Activated T-helper 1 cell treated with anti-CD3 and anti-CD28 coated beads, Interleukin-12 subunit alpha, Interleukin-12 subunit beta, Interleukin-2, Interleukin-4 antibody, amounts not matched to agents 30 ng/mL and 10 ng/mL and 1 ng/mL, durations not matched to agents 14 hours and 24 hours and 36 hours (primary cell): ENCODE measurements at places on chromosomes 12 and 14. TPM values are rescaled to one million over a fixed set of nuclear protein-coding genes. Genes with fewer than 3 reads are reported as not detected.

GRIP1 gene
- 0.64 TPM in 1 of 2 replicates, not detected in the other for total RNA-seq

KRT3 gene
- 0.08 TPM in 1 of 2 replicates, not detected in the other for total RNA-seq

- no peak overlapping the region for H3K4me3 ChIP-seq
- peaks cover 47% of the 10 kb centered on the region for H3K4me1 ChIP-seq
- peaks cover 16% of the 10 kb centered on the region for H3K36me3 ChIP-seq
- no peak for DNase-seq
- H3K27me3 ChIP-seq: no peaks in the 10 kb centered on the region
Observed at GRCh38 chr12:27009881-27010301, 4.3 kb downstream of the TM7SF3 start.

DNA sequence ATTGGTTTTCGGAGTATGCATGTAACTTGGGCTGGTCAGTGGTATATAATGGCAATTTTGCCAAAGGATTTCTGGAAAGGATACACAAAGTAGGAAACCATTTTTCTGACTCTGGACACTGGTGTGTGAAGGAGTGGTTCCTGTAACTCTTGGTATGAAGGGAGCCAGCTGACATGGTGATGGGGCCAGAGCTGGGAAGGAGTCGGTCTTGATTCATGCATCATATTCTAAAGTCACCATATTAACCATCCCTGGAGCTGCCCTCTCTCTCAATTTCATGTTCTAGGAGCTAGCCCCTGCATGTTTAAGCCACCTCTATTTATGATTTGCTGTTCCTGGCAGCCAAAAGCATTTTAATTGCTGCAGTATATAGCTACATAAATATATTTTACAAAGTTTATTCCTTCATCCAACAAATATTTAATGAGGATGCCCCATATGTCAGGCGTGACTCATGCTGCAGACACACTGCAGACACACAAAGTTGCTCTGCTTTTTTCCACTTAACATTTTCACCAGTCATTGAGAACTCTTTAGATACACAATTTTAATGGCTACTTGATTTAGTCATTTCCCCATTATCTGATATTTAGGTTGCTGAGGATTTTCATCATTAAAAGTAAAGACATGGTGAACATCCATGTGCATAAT lies 78.7 kb upstream of the PSMC1 start:
- no peak for DNase-seq
- H3K27me3 ChIP-seq: peaks cover 12% of the 10 kb centered on the region
- H3K4me3 ChIP-seq: no peak overlapping the region
- H3K36me3 ChIP-seq: no peaks in the 10 kb centered on the region
- H3K27ac ChIP-seq: no peak overlapping the region
- H3K4me1 ChIP-seq: no peaks in the 10 kb centered on the region

GRCh38 chr14:54472315-54472714 lies 16.5 kb downstream of the GMFB start:
- H3K27me3 ChIP-seq: peaks cover 2% of the 10 kb centered on the region
- H3K36me3 ChIP-seq: peaks cover 20% of the 10 kb centered on the region
- DNase-seq: no peak
- no peak overlapping the region for H3K27ac ChIP-seq
